ENCODE measurements at places on chromosomes 4 and X.

GRCh38 chr4:163768014-163768413 lies 273.5 kb downstream of the TMA16 start:
- no peak for DNase-seq

- DNase-seq = no peak
Measured at GRCh38 chr4:173526724-173527102, 3.3 kb downstream of the HAND2 start.

DNA sequence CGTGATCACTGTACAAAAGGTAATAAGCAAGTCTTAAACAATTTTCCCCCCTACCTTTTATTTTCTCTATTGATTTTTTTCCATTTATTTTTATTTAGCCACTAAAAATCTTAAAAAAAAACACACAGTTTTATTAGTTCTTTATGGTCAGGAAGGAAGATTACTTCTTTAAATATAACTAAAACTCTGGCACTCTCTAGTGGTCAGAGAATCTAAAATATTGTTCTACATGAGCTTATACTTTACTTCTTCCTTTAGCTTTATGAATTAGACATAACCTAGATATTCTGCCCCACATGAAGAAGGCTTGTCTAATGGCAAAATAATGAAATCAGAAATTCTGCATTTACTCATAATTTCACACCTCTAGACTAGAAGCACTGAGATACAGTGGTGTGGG lies 135.2 kb downstream of the PDE5A start:
- no peak for DNase-seq

DNA sequence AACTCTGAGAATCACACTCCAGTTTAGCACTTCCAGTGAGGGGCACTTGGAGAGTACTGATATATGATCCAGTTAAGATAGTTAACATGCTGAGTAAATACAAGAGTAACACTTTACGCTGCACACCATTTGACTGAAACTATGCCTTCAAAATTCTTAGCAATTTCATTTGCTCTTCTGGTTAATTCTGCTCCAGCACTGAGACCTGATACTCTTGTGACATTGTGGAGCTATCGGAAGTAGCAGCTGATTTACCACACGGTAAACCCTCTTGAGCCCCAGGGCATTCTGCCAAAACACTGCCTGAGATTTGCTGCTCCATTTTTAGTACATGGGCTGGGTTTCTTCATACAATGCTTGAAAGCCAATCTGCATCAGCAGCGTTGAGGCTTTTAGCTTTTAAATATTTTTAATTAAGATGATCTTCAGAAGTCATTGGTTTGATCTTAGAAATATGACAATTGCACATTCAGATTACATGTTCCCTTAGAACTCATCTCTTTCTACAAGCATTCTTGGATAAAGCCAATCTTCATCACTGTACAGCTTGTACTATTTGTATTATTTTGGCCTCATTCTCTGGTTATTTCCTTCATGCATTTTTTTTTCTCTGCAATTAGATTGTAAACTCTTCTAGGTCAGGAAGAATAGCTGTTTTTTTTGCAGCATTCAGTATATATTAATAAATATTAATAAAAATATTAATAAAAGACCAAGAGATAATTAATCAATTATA lies 67.8 kb upstream of the ETNPPL start:
- DNase-seq = peak; percentile 68

All from psoas muscle (tissue), 8 donors.